Effector memory CD8-positive, alpha-beta T cell (primary cell): ENCODE measurements at places on chromosomes 11 and 22.

DNA sequence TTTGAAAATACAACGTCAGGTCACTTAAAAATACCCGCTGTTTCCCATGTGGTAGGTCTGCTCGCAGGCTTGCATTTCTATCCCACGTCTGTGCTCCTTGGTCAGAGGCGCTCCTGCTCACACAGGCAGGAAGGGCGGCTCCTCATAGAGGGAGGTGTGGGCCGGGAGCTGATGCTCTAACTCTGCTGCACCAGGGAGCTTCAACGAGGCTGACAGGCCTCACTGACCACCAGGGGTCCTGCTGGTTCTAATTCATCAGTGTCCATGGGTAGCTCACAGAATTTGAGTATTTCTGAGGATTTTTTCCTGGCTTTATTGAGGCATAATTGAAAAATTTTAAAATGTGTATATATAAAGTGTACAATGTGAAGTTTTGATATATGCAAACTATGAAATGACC is 68.5 kb downstream of the PIWIL3 start:
- no peak overlapping the region for H3K27ac ChIP-seq
- no peaks in the 10 kb centered on the region for H3K36me3 ChIP-seq
- H3K4me3 ChIP-seq, result no peak overlapping the region

DNA sequence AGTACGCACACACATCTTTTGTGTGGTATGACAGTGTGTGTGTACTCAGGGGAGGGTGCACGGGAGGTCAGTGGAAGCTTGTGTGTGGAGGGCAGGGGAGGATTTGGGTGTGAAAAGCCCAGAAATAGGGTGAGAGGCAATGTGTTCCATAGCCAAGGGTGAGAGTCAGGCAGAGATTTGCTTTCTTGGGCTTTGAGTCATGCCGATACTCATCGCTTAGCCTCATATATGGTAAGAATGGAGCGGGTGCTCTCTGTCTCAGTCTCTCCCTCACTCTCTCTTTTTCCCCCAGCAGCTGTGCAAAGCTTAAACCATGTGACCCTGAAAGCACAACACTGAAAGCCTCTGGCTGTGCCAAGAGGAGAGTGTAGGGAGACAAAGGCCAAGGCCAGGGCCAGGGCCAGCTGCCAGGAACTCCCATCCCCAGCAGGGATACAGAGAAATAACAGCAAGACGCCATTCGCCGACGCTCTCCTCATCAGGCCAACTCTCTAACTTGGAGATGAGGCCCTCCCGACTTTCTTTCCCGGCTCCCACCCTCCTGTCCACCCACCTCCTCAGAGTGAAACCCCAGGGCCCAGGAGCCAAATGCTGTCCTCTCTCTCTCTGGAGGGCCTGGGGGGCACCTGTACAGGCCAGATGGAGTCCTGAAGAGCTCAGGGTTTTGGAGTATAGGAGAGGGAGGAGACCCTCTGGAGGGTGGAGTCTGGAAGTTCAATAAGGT is 20.3 kb upstream of the MICAL3 start:
- H3K27me3 ChIP-seq, result no peaks in the 10 kb centered on the region
- no peak overlapping the region for H3K4me3 ChIP-seq
- H3K36me3 ChIP-seq, result no peaks in the 10 kb centered on the region
- H3K4me1 ChIP-seq, result no peaks in the 10 kb centered on the region
- H3K27ac ChIP-seq, result no peak overlapping the region
- no peak for DNase-seq

DNA sequence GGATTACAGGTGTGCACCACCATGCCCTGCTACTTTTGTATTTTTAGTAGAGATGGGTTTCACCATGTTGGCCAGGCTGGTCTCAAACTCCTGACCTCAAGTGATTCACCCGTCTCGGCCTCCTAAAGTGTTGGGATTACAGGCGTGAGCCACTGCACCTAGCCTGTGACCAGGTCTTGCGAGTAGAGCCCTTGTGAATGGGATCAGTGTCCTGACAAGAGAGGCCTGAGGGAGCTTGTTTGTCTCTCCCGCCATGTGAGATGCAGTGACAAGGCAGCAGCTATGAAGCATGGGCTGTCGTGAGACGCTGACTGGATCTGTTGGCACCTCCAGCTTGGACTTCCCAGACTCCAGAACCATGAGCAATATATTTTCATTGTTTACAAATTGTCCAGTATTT is 69.3 kb downstream of the LRRC32 start:
- H3K36me3 ChIP-seq, result no peaks in the 10 kb centered on the region
- H3K4me1 ChIP-seq, result no peaks in the 10 kb centered on the region
- no peak overlapping the region for H3K27ac ChIP-seq
- no peak overlapping the region for H3K4me3 ChIP-seq

- DNase-seq, result no peak
- no peaks in the 10 kb centered on the region for H3K4me1 ChIP-seq
- no peaks in the 10 kb centered on the region for H3K36me3 ChIP-seq
- no peak overlapping the region for H3K27ac ChIP-seq
Observed at GRCh38 chr22:32706149-32706548, 95.4 kb upstream of the TIMP3 start.

- H3K4me1 ChIP-seq, result no peaks in the 10 kb centered on the region
- H3K27me3 ChIP-seq, result peaks cover 63% of the 10 kb centered on the region
- no peak overlapping the region for H3K27ac ChIP-seq
- no peak for DNase-seq
- H3K36me3 ChIP-seq, result no peaks in the 10 kb centered on the region
Observed at GRCh38 chr11:111457731-111458368, 54.3 kb downstream of the BTG4 start.

DNA sequence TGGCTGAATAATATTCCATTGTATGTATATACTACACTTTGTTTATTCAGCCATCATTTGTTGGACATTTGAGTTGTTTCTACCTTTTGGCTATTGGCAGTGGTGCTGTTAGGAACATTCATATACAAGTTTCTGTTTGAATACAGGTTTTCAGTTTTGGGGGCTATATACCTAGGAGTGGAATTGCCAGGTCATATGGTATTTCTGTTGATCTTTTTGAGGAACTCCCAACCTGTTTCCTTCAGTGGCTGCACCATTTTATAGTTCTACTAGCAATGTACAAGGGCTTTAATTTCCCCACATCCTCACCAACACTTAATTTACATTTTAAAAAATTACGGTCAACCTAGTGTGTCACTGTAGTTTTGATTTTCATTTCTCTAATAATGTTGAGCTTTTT is 54.6 kb downstream of the HSD17B12 start:
- no peaks in the 10 kb centered on the region for H3K36me3 ChIP-seq
- H3K4me3 ChIP-seq, result no peak overlapping the region
- no peak overlapping the region for H3K27ac ChIP-seq
- no peaks in the 10 kb centered on the region for H3K27me3 ChIP-seq

DNA sequence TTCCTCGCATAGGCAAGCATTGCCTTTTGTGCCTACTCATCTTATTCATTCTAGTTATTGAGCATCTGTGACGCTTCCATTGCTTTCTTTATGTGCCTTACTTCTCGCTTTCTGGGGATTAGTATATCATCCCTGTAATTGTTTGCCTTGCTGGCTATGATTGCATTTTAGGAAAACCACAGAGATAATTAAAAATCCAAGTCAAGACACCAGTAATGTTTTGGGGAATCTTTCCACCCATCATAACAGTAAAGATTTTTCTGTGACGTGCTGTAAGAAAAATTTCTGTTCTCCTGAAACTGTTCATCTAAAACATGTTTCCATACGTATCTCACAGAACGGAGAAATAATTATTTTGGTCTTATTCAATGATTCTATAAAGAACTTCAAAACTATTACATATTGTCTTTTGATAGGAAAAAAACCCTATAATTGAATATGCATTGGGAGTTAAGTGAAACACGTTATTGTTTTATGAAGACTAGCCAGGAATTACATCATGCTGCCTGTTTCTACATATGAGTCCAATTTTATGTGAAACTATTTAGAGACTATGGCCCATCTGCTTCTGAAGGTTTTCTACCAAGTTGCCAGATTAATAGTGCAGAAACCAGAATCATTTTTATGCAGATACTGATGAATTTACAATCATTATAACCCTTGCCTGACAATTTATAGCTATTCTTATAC is 133.7 kb upstream of the FIBIN start:
- no peaks in the 10 kb centered on the region for H3K4me1 ChIP-seq
- DNase-seq, result no peak
- no peaks in the 10 kb centered on the region for H3K36me3 ChIP-seq
- no peak overlapping the region for H3K4me3 ChIP-seq

- no peaks in the 10 kb centered on the region for H3K4me1 ChIP-seq
- peaks cover 5% of the 10 kb centered on the region for H3K27me3 ChIP-seq
- DNase-seq, result no peak
- no peak overlapping the region for H3K27ac ChIP-seq
- H3K4me3 ChIP-seq, result no peak overlapping the region
- H3K36me3 ChIP-seq, result no peaks in the 10 kb centered on the region
Observed at GRCh38 chr11:125449565-125449964, 46.5 kb downstream of the FEZ1 start.

GRCh38 chr11:22344081-22344480 is 5.9 kb downstream of the SLC17A6 start:
- H3K4me1 ChIP-seq, result peaks cover 5% of the 10 kb centered on the region
- no peak for DNase-seq
- H3K27me3 ChIP-seq, result peaks cover 64% of the 10 kb centered on the region
- H3K27ac ChIP-seq, result no peak overlapping the region
- no peaks in the 10 kb centered on the region for H3K36me3 ChIP-seq
- H3K4me3 ChIP-seq, result no peak overlapping the region

DNA sequence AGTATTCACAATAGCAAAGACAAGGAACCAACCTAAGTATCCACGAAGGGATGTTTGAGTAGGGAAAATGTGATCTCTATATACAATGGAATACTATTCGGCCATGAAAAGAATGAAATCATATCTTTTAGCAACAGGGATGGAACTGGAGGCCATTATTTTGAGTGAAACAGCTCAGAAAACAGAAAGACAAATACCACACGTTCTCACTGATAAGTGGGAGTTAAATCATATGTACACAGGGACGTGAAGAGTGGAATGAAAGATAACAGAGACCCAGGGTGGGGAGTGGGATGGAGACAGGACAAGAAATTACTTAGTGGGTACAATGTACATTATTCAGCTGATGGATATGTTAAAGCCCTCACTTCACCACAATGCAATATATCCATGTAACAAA is 1012.7 kb downstream of the TBC1D22A start:
- H3K27me3 ChIP-seq, result peaks cover 21% of the 10 kb centered on the region
- no peaks in the 10 kb centered on the region for H3K4me1 ChIP-seq
- DNase-seq, result no peak
- H3K4me3 ChIP-seq, result no peak overlapping the region

- H3K4me3 ChIP-seq, result no peak overlapping the region
- no peak overlapping the region for H3K27ac ChIP-seq
- no peaks in the 10 kb centered on the region for H3K27me3 ChIP-seq
- peaks cover 4% of the 10 kb centered on the region for H3K4me1 ChIP-seq
- DNase-seq, result no peak
Observed at GRCh38 chr11:110301032-110301431, 4.6 kb upstream of the RDX start.

DNA sequence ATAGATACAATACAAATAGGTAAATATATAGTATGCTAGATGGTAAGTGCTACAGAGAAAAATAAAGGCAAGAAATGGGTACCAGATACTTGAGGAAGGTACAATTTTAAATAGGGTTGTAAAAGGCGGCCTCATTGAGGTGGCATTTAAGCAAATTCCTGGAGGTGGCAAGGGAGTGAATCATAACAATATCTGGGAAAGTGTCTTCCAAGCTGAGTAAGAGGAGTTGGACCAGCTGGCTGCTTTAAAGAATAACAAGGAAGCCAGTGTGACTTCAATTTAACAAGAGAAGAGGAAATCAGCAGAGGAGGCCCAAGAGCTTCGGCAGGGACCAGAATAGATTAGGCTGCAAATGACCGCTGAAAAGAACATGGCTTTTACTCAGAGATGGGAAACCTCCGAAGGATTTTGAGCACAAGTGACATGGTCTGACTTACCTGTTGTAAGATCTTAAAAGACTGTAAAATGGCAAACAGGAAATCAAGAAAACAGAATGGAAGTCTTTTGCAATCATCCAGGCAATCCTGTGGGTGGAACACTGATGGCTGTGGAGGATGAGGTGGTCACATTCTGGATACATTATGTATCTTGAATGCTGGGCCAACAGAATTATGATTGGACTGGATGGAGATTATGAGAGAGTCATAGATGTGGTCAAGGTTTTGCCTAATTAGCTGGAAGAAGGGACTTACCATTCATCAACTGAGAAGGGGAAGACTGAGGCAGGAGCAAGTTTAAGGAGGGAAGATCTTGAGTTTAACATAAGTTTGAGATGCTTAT is 77.2 kb downstream of the RDX start:
- H3K4me3 ChIP-seq, result no peak overlapping the region
- H3K27ac ChIP-seq, result no peak overlapping the region
- H3K27me3 ChIP-seq, result no peaks in the 10 kb centered on the region
- H3K36me3 ChIP-seq, result peaks cover 3% of the 10 kb centered on the region
- no peaks in the 10 kb centered on the region for H3K4me1 ChIP-seq
- no peak for DNase-seq

GRCh38 chr22:35684270-35684700 is 33.4 kb upstream of the APOL5 start:
- H3K4me1 ChIP-seq, result no peaks in the 10 kb centered on the region
- peaks cover 6% of the 10 kb centered on the region for H3K36me3 ChIP-seq
- no peak overlapping the region for H3K27ac ChIP-seq
- no peak for DNase-seq
- H3K27me3 ChIP-seq, result no peaks in the 10 kb centered on the region

DNA sequence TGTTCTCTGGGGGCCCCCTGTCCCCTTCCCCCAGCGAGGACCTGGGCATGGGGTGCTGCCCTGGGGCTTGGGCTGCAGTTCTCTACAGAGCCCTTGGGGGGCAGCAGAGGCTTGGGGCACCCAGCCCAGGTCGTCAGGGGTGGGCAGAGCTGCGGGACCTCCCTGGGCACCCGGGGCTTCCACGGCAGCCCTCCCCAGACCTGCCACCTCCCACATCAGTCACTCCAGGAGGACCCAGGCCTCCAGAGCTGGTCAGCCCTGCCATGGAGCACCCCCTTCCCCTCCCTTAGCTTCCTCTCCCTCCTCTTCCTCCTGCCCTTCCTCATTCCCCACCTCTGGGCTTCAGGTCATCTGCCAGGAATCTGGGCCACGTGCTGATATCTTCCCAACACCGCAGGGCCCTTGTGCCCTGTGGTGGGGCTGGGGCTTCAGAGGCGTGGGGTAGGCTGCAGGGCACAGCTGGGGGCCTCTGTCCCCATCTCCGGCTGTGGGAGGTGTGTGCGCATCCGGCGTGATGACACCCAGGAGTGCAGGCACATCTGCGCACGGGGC is 5.8 kb downstream of the TSPAN4 start:
- peaks cover 8% of the 10 kb centered on the region for H3K36me3 ChIP-seq
- H3K4me3 ChIP-seq, result peak overlapping the region; percentile 77
- H3K27ac ChIP-seq, result no peak overlapping the region
- H3K4me1 ChIP-seq, result peaks cover 7% of the 10 kb centered on the region
- H3K27me3 ChIP-seq, result peaks cover 12% of the 10 kb centered on the region

DNA sequence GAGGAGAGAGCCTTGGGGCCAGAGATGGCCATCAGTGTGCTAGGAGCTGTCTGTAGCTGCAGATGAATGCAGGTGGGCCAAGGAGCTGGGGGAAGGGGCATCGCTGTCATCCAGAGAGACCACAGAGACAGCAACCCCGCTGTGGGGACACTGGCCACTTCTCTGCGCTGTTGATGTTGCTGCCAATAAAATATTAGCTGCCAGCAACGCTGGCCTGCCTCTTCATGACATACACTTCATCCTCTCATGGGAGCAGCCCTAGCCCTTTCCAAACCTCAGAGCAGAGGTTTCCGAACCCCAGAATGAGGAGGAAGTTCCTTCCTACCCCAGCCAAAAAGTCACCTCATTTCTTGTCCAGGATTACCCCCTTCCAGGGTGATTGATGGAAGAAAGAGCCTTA is 106.2 kb downstream of the PARVA start:
- no peaks in the 10 kb centered on the region for H3K4me1 ChIP-seq
- H3K4me3 ChIP-seq, result no peak overlapping the region
- H3K36me3 ChIP-seq, result no peaks in the 10 kb centered on the region
- H3K27me3 ChIP-seq, result peaks cover 21% of the 10 kb centered on the region
